Dermis blood vessel endothelial cell (primary cell): ENCODE measurements at places on chromosomes 3 and 15. TPM values are rescaled to one million over a fixed set of nuclear protein-coding genes. Genes with fewer than 3 reads are reported as not detected.

SLC28A1 gene
- total RNA-seq: not detected in 2 replicates

UBAP1L gene
- total RNA-seq: 1.6 and 2.7 TPM in 2 replicates

MESP2 gene
- 0.28 TPM in 1 of 2 replicates, not detected in the other for total RNA-seq

- no peak for DNase-seq
These were observed 369.5 kb downstream of the FEZF2 start for GRCh38 chr3:62003835-62004234.

CCNB2 gene
- total RNA-seq: 13.6 and 61.3 TPM in 2 replicates

CORO2B gene
- 1.0 and 1.4 TPM in 2 replicates for total RNA-seq

MYL3 gene
- 0.14 TPM in 1 of 2 replicates, not detected in the other for total RNA-seq

MYEF2 gene
- total RNA-seq: 8.4 and 16.7 TPM in 2 replicates

SERINC4 gene
- not detected in 2 replicates for total RNA-seq

KLHL40 gene
- 0.17 TPM in 1 of 2 replicates, not detected in the other for total RNA-seq

EPHB3 gene
- under 0.01 and 0.23 TPM in 2 replicates for total RNA-seq

DNA sequence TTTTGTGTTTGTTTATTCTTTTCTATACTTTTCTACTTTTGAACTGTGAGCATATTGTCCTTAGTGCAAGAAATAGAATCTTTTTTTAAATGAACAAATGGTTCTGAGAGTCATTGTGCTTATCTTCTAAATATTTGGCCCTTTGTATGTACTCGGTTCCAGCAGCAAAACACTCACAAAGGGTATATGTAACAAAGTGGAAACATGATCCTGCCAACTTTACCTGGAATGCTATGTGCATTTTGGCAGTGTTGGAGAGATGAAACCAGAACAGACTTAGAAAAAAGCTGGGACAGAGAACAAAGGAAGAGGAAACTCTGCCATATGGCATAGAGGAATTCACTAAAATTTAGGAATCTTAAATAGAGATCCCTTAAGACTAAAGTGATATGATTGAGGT, 150.1 kb downstream of the FGF12 start:
- no peak for DNase-seq

DNA sequence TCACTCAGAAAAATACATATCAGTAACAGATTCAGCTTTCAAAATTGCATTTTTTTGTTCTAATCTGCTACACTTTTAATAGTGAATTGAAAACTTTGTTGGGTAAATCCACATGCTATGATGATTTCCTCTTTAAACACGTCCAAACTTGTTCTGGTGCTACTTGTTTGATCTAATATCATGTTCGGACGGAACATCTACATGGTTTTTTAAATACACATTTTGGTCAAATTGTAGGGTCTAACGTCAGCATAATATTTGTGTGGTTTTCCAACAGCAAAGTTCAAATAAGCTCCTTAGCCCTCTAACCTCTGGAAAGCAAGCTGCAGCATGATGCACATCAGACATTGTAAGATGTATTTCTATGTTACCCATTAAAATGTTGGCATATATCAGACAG, 98.5 kb upstream of the OSTN start:
- DNase-seq: no peak

RTP4 gene
- 1.7 and 3.1 TPM in 2 replicates for total RNA-seq
